MM.1S (cell line): ENCODE measurements at places on chromosomes 11 and 22.
A peak's percentile ranks its signal among the peaks of the same experiment; 100 is the strongest.

- no peak for DNase-seq
Measured at GRCh38 chr11:69135420-69136363, 20.0 kb upstream of the SMIM38 start.

DNA sequence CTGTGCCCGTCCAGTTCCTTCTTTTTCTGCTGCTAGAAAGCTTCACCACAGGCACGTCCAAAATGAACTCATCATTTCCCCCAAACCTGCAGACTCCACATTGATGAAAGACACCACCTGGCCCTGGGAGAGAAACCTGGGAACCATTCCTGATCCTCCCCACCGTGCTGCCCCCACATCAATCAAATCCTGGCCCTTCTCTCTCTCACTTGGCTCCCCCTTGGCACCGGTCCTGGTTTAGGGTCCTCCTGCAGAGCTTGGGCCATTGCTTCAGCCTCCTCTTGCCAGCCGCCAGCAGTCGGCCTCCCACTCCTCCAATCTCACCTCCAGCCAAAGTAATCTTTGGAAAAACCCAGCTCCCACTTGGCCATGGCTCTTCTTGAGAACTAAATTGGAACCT lies 38.5 kb downstream of the RIBC2 start:
- DNase-seq = no peak

GRCh38 chr11:100562128-100562527 lies 125.0 kb upstream of the ARHGAP42 start:
- DNase-seq = no peak

DNA sequence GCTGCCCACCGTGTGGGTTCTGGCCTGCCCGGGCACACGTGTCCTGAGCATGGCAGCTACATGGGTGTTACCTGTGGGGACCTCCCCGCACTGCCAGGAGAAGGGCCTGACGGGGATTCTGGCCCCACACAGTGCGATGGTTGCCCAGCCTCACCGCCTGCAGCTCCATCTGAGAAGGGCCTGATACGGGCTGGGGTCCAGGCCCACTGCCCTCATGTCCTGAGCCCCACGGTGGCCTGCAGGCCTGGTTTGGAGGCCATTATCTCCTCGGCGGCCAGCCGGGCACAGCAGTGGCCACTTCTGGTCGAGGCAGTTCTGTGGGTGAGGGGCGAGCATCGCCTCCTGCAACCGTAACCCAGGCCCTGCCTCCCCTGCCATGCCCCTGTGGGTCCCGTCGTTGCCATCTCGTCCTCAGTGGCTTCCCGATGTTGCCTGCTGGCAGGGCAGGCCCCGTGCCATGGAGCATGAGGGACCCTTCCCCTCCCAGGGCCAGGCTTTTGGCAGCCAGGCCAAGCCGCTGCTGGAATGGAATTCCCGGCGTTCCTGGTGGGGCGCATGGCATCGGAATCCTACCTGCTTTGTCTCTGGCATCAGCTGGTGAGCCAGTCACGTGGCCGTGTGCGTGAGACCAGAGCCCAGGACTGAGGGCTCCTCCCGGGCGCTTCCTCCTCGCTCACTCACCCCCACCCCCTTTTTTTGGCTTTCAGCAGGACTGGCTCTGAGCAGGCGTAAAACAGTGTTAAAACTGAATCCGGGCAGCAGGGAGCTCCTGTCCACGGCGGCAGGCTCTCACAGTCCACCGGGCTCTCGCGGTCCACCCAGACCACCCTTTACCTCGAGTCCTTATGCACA lies 71.9 kb upstream of the PPARA start:
- no peak for DNase-seq

DNA sequence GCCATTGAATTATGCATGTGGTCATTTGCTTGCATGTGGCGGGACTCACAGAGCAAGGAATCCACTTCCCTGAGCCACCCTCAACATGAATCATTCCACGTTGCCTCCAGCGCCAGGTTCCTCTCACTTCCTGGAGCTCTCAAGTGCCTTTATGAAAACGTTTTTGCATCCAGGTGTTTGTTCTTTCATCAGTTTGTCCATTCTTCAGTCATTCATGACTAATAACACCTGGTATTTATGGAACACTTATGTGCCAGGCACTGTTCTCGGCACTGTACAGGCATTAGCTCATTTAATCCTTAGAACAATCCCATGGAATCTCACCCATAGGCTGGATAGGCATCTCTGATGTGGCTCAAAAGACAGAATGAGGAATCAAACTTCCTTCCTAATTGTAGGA lies 256.1 kb upstream of the SYN3 start:
- no peak for DNase-seq

GRCh38 chr22:39567135-39567946 lies 3.2 kb upstream of the CACNA1I start:
- DNase-seq = peak; percentile 88

- no peak for DNase-seq
Measured at GRCh38 chr11:1671658-1672057, 25.3 kb upstream of the KRTAP5-6 start.

- no peak for DNase-seq
Measured at GRCh38 chr22:25216230-25216629, 3.2 kb upstream of the CRYBB2 start.

GRCh38 chr11:121472312-121472711 lies 19.5 kb upstream of the SORL1-AS1 start:
- no peak for DNase-seq

DNA sequence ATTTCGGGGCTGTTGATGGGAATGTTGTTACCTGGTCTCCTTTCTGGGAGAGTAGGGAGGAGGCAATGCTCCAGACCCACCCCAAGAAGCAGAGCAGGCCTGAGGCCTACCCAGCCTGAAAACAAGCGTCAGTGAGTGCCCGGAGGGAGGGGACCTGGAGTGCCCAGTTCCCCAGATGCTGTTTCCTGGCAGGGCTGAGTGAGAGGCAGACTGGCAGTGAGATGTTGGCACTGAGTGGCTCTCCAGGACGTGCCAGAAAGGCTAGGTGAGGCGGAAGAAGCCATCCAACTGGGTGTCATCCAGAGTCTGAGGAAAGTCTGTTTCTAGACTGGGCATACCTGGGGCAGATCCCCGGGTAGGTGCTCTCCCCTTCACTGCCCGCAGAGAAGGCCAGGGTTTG lies 1.3 kb downstream of the POU2F3 start:
- no peak for DNase-seq

DNA sequence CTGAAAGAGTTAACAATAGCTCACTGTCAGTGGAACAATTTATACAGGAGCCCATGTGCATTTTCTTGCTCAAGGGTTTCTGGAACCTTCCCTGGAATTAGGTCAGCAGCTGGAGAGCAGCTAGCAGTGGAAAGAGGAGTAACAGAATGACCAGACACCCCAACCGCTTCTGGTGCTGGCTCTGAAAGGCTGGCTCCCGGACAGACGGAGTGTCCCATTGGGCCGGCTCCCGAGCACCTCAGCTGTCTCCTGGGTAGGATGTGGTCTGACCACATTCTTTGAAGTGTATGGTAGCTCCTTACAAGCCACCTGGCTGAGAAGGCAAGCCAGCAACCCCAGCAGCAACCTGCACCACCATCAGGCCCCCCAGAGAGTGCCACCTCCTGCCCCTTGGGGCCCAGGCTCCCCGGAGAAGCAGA lies 44.7 kb downstream of the ABTB2 start:
- no peak for DNase-seq

DNA sequence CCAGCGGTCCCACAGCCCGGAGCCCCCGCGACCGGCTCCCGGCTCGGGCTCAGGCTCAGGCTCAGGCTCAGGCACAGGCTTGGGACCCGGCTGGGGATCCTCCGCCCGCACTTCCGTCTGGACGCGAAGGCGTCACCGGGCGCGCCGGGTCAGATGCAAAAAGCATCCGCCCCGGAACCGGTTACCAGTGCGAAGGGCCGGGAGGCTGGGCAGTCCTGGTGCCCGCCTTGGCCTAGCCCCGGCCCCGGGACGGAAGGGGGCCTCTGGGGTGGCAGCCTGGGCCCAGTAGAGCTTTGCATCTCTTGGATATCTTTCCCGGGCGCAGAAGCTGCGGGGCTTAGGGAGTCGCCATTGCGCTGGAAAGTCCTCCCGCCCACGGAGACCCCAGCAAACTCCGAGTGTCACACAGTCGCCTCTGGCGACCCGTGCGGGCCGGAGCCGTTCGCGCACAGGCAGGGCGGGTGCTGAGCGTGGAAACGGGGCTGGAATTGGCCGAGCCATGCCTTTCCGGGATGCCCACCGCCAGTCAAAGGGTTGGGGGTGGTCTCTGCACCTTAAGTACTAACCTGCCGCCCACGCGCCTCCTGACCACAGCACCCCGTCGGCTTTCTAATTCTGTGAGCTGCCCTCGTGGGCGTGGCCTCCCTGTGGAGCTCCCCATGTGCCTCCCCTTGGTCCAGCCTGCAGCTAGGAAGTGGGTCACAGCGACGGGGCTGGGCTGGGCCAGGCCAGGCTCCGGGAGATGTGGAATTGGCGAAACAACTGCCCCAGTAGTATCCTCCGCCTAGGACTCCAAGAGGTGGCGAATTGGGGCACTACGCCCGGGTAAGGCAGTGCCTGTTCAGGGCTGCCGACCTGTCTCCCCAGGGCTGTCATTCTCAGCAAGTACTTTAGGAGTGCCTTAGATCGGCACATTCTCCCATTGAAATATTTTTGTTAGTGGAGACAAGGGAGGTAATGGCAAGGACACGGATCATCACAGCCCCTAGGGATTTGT lies at the start of gene TMEM9B:
TMEM9B (minus strand) TSS at position 119 of the 997 bp plus-strand sequence. CDS start 129 bp downstream, outside the sequence.
- DNase-seq = peak; percentile 94

DNA sequence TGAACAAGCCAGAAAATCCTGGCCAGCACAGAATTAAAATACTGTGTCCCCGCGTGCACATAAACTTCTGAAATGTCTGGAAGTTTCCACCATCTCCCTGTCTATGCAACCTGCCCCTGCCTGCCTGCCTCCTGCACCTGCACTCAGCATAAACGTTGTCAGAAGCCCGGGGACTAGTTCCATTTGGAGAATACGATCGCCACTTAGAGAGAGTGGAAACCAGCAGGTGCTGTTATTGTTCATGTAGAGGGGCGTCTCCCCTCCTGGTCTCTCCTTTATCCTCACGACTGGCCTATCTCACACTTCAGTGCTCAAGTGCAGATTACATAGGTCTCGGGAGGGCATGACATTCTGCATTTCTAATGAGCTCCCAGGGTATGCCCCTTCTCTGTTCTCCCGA lies 35.6 kb downstream of the MPPED1 start:
- DNase-seq = no peak

DNA sequence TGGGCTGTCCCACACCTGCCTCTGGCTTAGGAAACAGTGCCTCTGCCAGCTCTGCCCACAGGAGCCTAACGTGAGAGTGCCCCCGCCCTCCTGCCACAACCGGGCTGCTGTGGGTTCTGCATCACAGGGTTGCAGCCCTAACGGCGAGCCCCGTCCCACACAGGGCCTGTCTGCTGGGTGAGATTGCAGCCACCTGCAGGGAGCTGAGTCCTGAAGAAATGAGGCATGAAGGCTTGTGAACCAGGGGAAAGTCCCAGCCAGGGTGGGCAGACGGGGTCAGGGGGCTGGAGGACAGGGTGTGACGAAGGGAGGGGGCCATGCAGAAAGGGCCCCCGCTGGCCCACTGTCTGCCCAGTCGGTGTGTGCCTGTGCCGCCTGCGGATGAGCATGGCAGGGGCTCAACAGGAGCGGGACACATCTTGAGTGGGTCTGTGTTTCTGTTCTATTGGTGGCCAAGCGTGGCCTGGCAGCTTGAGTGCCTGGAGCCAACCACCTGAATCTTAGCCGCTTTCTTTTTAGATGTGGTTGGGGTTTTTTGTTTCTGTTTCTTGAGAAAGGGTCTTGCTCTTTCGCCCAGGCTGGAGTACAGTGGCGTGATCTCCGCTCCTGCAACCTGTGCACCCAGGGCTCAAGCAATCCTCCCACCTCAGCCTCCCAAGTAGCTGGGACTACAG lies 38.9 kb downstream of the CTTN start:
- no peak for DNase-seq

- peak; percentile 94 for DNase-seq
Measured at GRCh38 chr11:65588199-65589054, 7.2 kb downstream of the KCNK7 start.

GRCh38 chr11:72069200-72069599 lies 11.1 kb downstream of the NUMA1 start:
- no peak for DNase-seq

DNA sequence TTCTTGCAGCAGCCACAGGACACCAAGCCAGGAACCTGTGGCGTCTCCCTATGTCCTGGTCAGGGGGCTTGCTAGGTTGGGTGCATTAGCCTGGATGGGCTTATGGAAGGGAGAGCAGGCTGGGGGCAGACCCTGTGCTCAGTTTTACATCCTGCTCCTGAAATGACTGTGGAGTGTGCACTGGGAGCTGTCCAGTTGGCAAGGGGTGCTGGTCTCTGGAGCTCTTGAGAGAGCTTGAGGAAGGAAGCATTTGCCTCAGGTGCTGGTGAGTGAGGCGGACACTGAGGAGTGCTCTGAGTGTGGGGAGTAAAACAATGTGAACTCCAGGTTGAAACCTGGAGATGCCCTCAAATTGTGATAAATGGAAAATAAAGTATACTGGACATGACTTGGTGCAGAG lies 3.4 kb downstream of the SCGB1D4 start:
- no peak for DNase-seq

GRCh38 chr22:47854251-47854650 lies 1091.8 kb downstream of the TBC1D22A start:
- no peak for DNase-seq

DNA sequence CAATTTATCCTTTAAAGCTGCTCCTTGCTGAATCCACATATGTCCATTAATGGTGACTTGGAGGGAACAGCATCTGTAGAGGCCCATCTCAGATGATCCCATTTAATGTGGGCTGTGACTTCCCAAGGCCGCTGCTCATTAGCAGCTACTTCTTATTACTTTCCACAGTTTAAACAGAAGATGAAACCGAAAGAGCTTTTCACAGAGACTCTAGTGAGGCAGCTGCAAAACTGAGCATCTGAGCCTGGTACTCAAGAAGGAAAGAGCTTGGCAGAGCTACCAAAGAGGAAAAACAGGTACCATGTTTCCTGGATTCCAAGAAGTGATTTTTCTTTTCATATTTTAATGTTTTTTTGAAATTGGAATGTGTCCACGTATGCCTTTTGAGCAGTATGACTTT lies 110.5 kb upstream of the NARS2 start:
- peak; percentile 55 for DNase-seq

- no peak for DNase-seq
Measured at GRCh38 chr11:8011981-8012444, 24.9 kb downstream of the EIF3F start.

DNA sequence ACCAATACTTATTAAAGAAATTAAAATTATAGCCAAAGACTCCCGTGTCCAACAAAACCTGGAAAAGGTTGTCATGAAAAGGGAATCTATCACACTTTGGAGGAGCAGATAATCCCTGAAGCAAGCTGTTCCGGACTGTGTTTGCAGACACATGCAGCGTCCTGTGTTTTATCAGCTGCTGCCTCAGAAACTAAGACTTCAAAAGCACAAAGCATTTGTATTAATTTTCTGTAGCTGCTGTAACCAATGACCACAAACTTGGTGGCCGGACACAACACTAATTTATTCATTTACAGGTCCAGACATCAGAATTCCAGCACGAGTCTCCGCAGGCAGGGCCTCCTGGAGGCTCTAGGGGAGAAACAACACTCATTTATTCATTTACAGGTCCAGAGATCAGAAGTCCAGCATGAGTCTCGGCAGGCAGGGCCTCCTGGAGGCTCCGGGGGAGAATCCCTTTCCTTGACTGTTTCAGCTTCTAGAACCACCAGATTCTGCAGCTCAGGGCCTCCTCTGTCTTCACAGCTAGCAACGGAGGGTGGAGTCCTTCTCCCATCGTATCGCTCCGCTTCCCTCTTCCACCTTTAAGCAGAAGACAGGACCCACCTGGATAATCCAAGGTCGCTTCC lies 465.3 kb downstream of the BRD1 start:
- no peak for DNase-seq
